ENCODE measurements at places on chromosomes 16 and 17.
A peak's percentile ranks its signal among the peaks of the same experiment; 100 is the strongest.

GRCh38 chr17:72974605-72975232 lies 117.8 kb downstream of the SLC39A11 start:
- no peak for DNase-seq

DNA sequence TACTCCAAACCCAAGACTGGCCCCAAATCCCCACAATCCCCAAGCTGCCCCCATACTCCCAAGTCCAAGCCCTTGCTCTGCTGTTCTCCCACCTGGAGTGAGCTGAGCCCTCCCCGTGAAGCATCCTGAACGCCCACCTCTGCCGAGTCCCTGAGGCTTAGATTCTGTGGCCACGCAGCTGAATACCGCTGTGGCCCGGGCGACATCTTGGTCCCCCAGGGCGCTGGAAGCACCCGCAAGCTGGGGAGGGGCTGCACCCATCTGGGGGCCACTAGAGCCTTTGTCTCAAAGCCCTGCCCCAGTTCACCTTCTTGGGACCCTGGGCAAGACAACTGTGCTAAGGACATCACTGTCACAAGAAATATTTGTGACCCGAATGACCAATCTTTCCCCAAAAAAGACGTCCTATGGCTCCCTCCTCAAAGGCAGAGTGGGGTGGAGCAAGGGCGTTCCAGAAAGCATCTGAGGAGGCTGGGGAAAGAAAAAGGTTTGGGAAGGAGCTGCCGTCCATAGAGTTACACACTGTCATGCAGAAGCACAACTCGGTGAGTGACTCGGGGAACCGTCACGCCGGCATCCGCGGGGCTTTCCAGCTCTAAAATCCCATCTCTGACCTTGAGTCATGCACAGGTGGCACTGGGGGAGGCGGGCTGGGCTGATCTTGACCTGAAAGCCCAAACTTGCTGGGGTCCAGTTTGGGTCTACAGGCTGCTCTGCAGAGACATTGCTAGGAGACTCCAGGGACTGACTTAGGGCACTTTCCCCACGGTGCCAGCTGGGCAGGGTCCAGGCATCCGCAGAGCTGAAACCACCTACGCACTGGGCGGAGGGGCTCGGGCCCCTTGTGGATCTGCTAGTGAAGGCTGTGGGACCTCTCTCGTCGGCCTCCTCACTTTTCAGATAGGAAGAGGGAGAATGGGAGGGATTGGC lies 6.6 kb downstream of the PTX4 start:
- DNase-seq: no peak

DNA sequence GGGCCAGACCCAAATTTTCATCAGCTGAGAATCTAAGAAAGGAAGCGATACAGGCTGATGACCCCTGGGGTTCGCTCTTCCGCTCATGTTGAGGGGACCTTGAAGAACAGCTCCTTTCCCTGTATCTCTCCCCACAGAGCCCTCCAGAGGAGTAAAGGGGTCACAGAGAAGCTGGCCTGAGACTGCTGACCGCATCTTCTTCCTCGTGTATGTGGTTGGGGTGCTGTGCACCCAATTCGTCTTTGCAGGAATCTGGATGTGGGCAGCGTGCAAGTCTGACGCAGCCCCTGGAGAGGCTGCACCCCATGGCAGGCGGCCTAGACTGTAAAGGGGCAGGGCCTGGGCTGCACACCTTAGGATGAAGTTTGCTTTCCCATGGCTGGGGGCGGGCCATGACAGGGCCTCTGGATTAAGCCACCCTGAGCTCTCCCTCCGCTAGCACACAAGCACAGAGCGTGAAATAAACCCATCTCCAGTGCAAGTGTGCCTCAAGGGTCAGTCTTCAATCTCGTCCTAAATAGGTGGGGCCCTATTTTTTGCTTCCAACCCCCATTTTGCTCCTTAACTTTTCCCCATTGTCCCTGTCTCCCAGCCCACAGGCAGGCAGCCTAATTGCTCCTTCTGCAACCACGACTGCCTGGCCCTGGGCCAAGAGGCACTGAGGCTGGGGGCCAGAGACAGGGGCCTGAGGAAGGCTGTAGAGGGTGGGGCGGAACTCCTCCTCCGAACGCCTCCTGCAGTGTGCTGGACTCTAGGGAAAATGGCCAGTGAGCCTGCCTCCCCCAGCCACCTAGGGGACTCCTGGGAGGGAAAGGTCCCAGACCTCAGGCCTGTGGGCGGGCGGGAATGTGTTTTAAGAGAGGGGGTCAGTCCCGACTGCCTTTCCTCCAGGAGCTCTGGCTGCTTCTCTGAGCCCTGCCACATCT lies 3.6 kb downstream of the ZACN start:
- DNase-seq: no peak

- DNase-seq: no peak
These were observed 50.8 kb downstream of the TOM1L2 start for GRCh38 chr17:17921192-17922069.

DNA sequence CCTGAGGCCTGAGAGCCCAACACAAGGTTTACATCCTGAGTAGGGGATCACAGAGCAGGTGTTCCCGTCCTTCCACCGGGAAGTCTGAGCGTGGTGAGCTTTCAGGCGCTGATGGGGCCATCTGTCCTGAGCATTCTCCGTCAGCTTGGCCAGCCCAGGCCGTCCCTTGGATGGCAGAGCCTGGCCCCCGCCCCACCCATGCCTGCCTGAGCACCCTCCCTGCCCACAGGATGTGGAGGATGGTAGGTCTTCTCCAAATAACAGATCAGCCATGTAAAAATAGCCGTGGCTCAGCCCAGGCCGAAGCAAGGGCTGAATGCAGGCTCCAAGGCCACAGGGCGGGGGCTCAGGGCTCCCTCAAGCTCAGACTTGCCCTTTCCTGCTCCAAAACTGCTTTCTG lies 20.2 kb downstream of the SPNS2 start:
- no peak for DNase-seq

GRCh38 chr16:4425378-4426020 lies at the start of gene DNAJA3:
TSS of gene DNAJA3 (plus strand) at chr16:4425868. CDS start at chr16:4425882, 14 bp downstream.
- peak; percentile 73 for DNase-seq

GRCh38 chr16:23057013-23057596 lies 92.1 kb downstream of the USP31 start:
- no peak for DNase-seq

DNA sequence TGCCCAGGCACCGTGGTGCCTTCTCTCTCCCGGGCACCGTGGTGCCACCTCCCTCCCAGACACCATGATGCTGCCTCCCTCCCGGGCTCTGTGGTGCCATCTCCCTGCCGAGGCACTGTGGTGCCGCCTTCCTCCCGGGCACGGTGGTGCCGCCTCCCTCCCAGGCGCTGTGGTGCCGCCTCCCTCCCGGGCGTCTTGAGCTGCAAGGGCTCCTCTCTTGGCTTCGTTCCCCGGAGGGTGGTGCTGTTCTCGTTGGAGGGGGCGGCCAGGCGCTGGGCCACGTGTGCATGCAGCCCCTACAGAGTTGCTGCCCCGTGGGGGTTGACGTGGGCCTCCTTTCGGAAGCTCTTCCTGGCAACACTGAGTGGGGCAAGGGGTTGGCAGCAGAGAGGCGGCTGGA lies 8.2 kb downstream of the CENPX start:
- no peak for DNase-seq

GRCh38 chr16:18942061-18942460 lies 15.9 kb upstream of the SMG1 start:
- no peak for DNase-seq

- no peak for DNase-seq
These were observed 16.4 kb downstream of the ST3GAL2 start for GRCh38 chr16:70422543-70422942.

Data from stimulated activated CD8-positive, alpha-beta memory T cell treated with anti-CD3 and anti-CD28 coated beads, Interleukin-15, amount 100 ng/mL, for 1 hour (primary cell).